ENCODE measurements at places on chromosomes 11 and 22.

DNA sequence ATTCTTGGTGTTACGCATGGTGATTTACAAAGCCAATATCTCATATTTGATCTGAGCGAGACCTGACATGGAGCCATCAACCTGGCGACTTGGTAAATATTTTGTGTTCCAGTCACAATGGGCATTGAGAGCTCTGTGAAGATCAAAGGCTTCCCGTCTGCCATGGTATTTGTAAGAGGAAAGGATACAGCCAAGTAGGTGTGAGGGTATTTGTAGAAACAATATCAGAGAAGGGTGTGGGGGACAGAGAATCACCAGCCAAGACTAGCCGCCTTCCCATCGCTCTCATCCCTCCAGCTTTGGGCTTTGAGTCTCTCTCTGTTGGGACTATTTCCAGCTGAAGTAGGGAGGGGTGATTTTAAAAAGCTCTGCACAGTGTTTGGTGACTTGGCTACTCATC is 173.4 kb upstream of the BDNF start:
- DNase-seq, result no peak

DNA sequence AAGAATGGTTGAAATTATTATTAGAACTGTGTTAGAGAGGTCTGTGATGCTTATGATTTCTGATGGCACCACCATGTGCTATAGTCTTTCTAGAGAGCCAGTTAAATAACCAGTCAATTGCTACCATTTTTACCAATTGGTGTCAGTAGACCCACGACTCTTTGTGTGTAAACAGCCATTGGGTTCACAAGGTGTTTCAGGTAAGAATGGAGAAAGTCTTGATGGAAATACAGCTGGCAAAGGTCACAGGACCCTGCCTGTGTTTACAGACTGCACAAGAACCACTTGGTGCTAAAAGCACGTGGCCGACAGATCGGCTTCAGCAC is 30.5 kb upstream of the OR10G7 start:
- no peak for DNase-seq

- DNase-seq, result no peak
These were observed 295.4 kb downstream of the CADM1 start for GRCh38 chr11:115208808-115209259.

DNA sequence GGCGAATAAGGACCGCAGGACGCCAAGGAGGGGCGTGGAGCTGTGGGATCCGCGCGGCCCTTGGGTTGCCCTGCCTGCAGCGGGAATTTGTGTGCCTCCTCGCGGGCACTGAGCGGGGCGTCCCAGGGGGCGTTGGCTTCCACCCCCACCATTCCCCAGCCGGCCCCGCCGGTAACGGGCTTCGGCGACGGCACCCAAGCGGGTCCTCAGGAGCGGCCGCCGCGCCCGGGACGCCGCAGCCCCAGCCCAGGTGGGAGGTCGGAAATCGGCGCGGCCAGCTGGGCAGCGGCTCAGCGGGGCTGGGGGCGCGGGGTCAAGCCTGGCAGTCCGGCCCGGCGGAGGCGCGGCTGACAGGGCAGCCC is 320 bp downstream of the CLTCL1 start:
- no peak for DNase-seq

DNA sequence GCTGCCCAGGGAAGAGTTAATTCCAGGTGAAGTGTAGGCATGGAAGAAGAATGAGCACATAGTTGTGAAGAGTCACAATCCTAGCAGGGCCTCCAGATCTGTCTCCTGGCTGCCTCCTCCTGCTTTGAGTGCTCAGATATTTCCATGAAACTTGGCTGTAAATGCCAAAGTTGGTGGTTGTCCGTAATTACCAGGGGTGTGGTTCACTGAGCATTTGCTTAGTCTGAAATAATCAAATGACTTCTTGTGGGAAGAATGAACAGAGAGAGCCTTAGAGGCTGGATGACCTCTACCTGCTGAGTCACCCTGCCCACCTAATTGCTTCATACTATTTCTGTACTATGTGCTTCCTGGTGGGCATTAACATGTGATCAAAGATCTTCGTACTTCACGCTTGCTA is 50.9 kb downstream of the APIP start:
- DNase-seq, result no peak

- DNase-seq, result no peak
These were observed 15.4 kb upstream of the TMPRSS13 start for GRCh38 chr11:117944554-117944953.

GRCh38 chr11:7251836-7252682 is at the start of gene SYT9:
Gene SYT9, plus strand, starts transcription at chr11:7251904. Its CDS starts 283 bp downstream, at chr11:7252187.
- DNase-seq, result no peak

- DNase-seq, result no peak
These were observed 29.9 kb downstream of the LRFN4 start for GRCh38 chr11:66886671-66887221.

DNA sequence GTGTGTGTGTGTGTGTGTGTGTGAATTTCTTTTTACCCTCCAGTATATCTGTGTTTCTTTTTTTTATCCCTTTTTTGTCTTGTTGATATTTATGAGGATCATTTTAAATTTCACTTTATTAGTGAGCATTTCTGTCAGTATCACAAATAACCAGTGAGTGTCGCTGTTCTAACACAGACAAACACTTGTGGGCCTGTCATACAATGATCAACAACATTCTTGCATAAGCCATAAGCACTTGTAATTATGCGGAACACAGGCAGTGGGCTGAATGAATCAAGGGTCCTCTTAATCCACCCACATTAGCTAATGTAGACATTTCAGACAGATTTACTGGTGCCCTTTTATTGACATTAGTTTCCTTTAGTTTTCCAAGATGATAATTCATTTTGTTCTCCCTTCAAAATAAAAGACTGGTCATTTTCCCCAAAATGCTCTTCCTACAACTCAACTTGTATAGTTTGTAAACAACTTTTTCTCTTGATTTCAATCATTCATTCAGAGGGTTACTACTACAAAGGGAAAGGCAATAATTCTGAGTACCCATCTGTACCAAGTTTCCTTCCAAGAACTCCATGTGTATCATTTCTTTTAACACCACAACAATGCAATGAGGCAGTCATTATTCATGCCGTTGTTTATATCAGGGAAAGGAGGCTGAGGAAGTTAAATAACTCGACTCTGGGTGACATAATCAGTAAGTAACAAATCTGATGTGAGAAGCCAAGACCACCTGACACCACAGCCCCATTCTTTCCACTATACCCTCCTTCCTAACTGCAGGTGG is 34.5 kb upstream of the ANO3 start:
- no peak for DNase-seq

DNA sequence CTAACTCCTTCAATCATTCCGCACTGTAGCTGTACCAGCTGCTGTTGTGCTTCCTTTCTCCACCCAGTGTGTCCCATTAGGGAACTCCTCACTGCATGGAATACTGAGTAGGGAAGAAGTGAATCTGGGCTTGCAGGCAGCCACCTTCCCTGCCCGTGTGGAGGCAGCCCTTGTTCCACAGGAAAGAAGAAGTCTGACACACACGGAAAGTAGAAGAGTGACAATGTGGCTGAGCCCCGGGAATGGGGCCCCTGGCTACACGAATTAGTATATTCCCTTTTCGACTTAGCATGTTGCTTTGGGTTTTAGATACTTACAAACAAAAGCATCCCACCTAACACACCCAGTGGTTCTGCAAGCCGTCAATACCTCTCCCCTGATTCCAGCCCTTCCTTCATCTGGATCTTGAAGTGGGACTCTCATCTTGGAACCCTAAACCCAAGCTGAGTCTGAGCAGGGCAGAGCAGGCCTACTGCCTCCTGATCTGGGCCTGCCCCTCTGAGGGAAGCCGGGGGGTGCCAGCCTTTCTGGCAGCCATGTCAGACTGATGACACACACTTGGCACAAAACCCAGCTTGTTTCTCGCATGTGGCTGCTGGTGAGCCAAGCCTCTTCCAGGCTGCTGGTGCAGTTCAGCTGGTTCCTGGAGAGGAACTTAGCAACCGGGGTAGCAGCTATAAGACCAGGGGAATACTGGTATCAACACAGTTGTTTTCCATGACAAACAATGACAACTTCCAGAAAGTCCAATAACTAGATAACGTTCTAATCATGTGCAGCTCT is 71.6 kb downstream of the C11orf58 start:
- DNase-seq, result no peak

- DNase-seq, result no peak
These were observed 19.0 kb upstream of the PTPRJ start for GRCh38 chr11:47961383-47961782.

- DNase-seq, result no peak
These were observed 4.6 kb downstream of the DDB1 start for GRCh38 chr11:61328351-61328750.

GRCh38 chr11:65427691-65428577 is 5.3 kb downstream of the NEAT1 start:
- no peak for DNase-seq

GRCh38 chr11:57802411-57802810 is 40.8 kb downstream of the CTNND1 start:
- DNase-seq, result no peak

- no peak for DNase-seq
These were observed 98.6 kb upstream of the THY1 start for GRCh38 chr11:119521551-119521950.

DNA sequence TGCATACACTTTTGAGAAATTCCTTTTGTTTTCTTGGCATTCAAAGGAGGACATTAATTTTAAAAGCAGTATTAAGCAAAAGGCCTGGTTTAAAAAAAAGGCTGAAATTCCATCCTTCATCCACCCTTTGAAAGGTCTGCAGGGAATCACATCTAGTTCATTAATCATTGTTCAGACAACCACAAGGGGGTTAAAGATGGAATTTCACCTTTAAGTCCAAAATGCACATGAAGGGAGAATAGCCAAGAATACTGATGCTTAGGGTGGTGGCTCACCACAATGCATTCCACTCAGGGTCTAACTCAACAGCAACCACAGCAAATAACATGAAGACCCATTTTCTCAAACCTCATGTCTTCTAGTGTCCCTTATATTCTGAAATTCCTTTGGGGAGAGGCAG is 256.9 kb downstream of the CADM1 start:
- no peak for DNase-seq

DNA sequence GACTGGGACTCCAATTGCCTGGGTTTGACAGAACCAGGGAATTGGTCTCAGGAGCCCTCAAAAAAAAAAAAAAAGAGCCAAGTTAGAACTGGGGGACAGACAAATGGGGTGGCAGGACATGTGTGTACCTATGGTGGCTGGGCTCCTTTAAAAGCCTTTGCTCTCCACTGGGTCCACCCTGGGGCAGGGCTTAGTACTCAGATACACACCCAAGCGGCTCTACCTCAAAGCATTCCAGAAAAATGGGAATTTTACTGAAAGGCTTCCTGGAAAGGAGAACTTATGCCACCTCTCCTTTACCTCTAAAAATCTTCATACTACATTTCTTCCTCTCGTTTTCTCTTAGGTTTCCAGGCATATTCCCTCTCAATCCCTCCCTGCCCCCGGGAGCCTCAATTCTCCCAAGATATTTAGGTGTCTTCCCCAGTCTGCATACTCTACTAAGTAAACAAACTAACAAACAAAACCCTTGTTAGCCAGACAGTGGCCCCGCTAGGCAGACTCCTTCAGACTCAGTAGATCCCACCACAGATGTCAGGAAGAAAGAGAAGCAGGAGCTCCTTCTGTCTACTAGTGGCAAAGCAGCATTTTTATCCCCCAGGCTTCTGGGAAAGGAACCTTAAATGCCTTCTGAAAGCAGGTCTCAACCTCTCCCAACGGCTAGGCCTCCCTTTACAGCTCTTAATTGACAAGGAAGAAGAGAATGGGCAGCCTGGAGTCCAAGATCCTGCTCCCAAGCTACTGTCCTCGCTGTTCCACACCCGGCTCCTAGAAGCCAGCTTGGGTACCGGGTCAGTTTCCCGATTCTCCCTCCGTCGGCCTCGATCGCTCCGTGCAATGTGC is 653 bp downstream of the PCSK7 start:
- DNase-seq, result no peak

DNA sequence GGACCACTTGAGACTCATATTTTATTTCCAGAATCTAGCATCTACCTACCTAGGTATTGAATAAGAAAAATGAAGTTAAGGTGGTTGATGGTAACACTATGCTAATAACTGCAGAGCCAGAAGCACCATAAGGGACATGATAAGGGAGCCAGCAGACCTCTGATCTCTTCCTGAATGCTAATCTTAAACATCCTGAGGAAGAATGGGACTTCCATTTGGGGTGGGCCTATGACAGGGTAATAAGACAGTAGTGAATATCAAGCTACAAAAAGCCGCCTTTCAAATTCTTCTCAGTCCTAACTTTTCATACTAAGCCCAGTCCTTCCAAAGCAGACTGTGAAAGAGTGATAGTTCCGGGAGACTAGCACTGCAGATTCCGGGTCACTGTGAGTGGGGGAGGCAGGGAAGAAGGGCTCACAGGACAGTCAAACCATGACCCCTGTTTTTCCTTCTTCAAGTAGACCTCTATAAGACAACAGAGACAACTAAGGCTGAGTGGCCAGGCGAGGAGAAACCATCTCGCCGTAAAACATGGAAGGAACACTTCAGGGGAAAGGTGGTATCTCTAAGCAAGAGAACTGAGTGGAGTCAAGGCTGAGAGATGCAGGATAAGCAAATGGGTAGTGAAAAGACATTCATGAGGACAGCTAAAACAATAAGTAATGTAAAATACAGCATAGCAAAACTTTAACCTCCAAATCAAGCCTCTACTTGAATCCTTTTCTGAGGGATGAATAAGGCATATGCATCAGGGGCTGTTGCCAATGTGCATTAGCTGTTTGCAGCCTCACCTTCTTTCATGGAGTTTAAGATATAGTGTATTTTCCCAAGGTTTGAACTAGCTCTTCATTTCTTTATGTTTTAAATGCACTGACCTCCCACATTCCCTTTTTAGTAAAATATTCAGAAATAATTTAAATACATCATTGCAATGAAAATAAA is 2.1 kb downstream of the HBB start:
- DNase-seq, result no peak

DNA sequence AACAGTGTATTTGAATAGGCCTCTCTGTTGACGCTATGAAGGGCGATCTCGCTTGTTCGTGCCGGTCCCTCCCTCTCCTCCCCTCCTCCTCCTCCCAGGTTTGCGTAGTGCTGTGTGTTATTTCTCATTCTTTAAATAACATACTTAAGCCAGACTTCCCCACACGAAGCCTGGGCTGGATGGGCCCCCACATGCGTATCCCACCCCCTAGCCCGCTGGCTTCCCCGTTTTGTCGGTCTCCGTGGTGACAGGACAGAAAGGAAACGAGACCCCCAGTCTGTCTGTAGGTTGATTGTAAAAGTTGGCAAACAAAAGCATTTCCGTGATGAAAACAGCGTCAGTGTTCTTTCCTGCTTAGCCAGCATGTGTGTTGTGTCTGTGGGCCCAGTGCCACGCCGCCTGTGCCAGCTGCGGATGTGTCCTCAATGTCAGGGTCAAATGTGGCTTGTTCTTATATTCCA is 27.3 kb downstream of the FAM118A start:
- no peak for DNase-seq
